Activated CD8-positive, alpha-beta T cell treated with anti-CD3 and anti-CD28 coated beads for 36 hours (primary cell): ENCODE measurements at places on chromosomes 1 and 21. TPM values are rescaled to one million over a fixed set of nuclear protein-coding genes. Genes with fewer than 3 reads are reported as not detected.
A peak's percentile ranks its signal among the peaks of the same experiment; 100 is the strongest.

DNA sequence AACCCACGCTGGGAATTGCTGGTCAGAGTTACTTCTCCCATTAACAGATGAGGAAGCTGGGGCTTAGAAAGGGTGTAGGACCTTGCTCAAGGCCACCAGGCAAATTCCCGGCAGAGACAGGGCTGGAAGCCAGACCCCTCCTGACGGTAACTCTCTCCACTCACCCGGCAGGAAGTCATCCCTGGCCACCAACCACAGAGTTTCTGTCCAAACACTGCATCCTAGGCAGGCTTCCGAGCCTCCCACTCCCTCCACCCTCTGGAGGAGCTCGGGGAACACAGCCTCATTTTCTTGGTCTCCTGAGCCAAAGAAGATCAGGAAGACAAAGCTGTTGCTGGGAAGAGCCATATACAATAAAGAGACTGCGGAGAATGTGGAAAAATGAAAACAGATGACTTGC is 25.0 kb upstream of the ZNF436 start:
- DNase-seq: no peak

ELAVL4 gene
- not detected for total RNA-seq

GRCh38 chr1:98688110-98688739 is 26.7 kb downstream of the SNX7 start:
- no peak for DNase-seq

GRCh38 chr1:183600136-183600535 is 9.9 kb upstream of the NCF2 start:
- no peak for DNase-seq

SYT11 gene
- total RNA-seq: 9.2 TPM

- DNase-seq: no peak
These were observed 20.3 kb downstream of the USP24 start for GRCh38 chr1:55194851-55195250.

DNA sequence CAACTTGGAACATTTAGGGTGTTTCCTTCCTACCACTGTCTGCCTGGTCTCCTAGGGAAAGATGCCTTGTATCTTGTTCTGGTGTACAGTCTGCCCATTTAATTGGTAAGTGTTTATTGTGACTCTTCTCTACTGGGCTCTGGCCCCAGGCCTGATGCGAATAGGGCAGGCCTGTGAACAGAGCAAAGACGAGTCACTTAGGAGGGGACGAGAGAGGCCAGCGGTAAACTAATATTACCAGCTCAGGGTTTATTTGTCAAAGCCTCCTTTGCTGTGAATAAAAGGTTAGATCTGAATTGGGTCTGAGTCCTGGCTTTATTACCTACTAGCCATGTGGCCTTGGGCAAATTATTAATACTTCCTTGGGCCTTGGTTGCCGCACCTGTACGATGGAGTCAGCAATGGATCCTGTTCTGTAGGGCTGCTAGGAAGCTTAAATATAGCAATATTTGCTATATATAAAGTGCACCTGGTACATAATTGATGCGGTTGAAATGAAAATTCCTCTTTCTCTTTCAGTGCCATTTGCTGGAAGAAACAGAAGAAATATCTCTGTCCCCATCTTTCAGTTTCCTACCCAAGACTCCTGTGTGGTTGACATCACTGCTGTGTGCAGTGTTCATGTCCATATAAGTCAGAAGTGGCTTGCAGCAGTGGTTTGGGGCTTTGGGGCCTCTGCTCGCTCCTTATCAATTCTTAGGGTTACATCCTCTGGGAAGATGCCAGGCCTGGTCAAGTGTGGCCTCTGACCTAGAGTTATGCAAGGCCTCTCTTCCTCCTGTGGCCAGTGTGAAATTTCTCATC is 32.4 kb downstream of the MAPKAPK2 start:
- DNase-seq: peak; percentile 43

GRCh38 chr1:93600663-93601062 is 81.0 kb downstream of the BCAR3 start:
- DNase-seq: no peak

CLCA1 gene
- not detected for total RNA-seq

UMODL1 gene
- not detected for total RNA-seq

CLCNKB gene
- not detected for total RNA-seq

DNA sequence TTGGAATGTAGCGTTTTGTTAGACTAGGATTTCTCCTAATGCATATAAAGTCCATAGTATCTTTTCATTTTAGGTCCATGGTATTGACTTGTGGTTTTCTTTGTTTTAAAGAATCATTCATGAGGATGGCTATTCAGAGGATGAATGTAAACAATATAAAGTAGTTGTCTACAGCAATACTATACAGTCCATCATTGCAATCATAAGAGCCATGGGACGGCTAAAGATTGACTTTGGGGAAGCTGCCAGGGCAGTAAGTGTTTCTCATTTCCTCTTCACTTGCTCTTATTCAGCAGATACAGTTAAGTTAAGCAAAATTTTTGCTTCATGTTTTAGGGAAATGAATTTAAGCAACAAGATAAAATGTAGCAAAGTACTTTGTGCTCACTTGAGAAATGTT is 25.4 kb downstream of the GNAI3 start:
- DNase-seq: no peak

SPRR1B gene
- total RNA-seq: not detected

PPOX gene
- 24.4 TPM for total RNA-seq

GRCh38 chr1:13664451-13664850 is 35.5 kb upstream of the PRDM2 start:
- no peak for DNase-seq

XPR1 gene
- total RNA-seq: 12.8 TPM

DNA sequence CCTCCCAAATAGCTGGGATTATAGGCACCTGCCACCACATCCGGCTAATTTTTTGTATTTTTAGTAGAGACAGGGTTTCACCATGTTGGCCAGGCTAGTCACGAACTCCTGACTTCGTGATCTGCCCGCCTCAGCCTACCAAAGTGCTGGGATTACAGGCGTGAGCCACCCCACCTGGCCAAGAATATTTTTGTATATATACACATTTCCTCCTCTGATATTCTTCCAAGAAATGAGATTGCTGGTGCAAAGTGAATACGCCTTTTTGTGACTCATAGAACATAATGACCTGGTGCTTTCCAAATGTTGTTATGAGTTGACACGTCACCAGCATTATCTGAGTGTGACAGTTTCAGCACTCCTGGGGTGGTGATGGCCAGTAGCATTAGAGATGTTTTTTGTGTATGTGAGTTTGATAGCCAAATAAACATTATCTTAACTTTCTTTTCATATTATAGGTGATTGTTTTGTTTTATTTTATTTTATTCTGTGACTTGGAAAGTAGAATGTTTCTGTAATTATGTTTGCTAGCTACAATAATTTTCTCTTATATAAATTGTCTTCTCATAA is 54.9 kb downstream of the KCNK1 start:
- DNase-seq: peak; percentile 4

SERTAD4 gene
- total RNA-seq: not detected

- peak; percentile 76 for DNase-seq
These were observed 926 bp upstream of the SH3D21 start for GRCh38 chr1:36304970-36305914.

MROH9 gene
- not detected for total RNA-seq

- DNase-seq: no peak
These were observed 7.7 kb downstream of the ADAMTS1 start for GRCh38 chr21:26837539-26837938.

- no peak for DNase-seq
These were observed 1064.4 kb downstream of the NCAM2 start for GRCh38 chr21:22062472-22063139.

DNA sequence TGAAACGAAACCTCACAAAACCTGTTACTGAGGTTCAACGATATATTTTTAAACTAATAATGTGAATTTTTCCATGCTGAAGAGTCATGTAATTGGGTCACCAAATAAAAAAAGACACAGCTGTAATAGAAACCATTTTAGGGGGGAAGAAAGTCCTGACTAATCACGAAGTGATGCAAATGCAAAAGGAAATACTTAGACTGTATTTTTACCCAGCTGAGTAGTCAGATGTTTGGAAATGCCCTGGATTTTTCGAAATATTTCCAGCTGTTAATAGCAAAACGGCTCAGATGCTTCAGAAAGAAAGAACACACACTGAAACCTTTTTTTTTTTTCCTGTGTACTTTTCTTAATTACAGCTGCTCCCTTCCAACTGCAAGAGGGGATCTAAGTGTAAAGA is 210.3 kb downstream of the SETD4 start:
- no peak for DNase-seq

DNA sequence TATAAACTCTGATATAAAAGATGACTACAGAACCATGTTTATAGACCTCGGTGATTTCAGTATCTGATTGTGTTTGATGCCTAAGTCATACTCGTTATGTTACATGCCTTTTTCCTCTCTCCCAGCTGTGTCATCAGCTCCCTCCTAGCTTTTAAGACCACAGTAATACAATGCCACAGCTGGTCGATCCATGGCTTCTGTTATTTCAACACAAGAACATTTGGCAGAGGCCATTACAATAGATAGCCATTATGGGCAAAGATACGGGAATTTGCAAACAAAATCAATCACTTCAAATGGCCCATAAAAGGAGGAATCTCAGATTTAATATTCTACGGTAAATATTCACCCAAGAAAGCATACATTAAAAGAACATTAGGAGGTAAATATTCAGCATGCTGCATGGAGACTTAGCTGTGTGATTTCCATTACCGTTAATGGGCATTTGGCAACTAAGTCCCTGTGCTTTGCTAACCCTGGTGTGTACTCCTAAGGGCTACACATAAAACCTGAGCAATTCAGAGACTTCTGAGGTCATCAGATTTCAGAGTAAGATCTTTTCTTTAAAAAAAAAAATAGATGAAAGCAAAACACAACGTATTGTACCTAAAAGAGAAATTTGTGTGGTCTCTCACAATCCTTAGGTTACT is 153.4 kb downstream of the PIGK start:
- DNase-seq: no peak

DNA sequence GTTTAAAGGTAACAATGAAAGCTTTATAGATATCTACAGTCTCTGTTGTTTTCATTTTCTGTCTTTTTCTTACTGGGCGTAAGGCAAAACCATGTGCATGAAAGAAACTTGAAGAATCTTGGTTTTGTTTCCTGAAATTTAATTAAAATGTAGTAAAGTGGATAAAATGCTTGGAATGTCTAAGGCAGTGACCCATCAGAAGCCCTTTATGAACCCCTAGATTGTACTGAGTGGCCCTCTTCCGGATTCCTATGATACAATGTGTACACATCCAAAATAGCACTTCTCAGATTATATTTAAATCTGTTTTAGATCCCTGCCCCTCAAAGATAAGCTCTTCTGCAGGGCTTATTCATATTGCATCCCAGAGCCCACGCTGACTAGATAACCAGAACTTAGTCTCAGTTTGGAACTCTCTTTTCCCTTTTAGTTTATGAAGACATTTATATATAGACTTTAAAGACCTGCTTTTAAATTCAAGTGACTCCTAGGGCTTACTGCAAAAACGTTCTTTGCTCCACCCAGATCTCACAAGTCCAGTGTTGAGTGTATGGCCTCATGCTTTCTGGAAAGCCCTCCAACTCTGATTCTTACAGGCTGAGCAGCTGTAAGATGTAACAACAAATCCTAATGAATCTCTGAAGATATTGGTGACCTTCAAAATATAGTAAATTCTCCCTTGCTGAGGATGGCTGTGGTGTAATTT is 142.9 kb downstream of the LRRC7 start:
- no peak for DNase-seq

- DNase-seq: no peak
These were observed 199.8 kb downstream of the USH2A start for GRCh38 chr1:216223486-216223885.

GRCh38 chr1:15261155-15262002 is 14.4 kb downstream of the FHAD1 start:
- peak; percentile 73 for DNase-seq

DNA sequence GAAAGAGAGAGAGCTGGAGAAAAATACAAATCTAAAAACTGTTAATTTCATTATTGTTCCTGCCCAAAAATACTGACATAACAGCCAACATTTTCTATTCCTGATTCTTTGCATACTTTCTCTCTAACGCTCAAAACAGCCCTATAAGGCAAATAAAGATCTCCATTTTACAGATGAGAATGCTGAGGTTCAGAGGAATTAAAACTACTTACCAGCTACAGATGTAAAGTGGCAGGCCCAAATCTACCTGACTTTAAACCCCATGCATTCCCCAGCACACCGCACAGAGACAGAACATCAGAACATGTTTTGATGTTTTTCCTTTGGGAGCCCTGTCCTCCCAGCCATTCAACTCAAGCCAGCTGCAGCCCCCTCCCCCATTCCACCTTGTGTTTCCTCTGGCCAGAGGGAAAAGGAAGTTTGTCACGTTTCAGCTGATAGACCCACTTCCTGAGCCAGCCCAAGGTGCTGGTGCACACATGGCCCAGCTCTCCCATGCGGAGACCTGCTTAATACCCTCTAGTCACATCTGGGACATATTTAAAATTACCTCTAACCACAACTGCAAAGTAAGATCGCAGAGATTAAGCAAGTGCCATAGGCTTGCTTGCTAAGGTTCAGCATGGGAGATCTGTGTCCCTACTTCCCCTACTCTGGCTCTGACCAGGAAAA is 133.1 kb upstream of the NFIA start:
- DNase-seq: no peak
